Left renal cortex interstitium (tissue), 4 donors: ENCODE measurements at places on chromosomes 7 and 10. TPM values are rescaled to one million over a fixed set of nuclear protein-coding genes. Genes with fewer than 3 reads are reported as not detected.

DNA sequence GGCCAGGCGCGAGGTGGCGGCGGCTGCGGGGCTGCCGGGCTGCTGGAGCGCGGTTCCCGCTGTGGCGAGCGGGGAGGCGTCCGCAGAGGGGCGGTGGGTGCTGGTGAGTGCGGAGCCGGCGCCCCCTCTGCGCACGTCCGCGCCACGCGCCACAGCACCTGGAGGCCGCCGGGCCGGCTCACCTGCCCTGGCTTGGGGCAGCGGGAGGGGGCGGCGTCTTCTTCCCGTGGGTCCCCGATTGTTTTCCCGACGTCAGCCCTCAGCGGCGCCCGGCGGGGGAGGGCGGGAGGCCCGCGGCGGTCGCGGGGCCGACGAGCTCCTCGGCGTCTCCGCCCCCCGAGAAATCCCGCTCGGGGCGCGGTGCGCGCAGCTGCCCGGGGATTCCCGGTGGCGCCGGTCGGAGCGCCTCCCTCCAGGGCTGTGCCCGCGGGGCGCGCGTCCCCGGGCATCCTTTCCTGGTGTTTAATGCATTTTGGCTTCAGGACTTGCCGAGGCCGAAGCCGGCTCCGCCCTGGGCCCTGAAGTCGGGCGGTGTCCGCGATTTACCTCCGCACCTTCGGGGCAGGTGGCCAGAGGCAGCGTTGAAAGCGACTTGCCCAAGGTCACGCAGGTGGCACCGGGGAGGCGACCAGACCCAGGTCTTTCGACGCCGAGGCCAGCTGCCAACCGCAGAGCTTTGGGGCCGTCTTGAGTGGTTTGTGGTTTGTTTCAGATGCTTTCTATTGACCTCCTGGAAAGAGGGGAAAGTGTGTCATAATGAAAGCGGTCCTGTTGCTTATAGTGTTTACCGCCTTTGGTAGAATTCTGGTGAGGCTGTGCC lies 561 bp downstream of the PLEKHA1 start:
- DNase-seq: peak; percentile 45

GRCh38 chr7:151431281-151431767 lies 8.6 kb downstream of the CRYGN start:
- DNase-seq: no peak

DNA sequence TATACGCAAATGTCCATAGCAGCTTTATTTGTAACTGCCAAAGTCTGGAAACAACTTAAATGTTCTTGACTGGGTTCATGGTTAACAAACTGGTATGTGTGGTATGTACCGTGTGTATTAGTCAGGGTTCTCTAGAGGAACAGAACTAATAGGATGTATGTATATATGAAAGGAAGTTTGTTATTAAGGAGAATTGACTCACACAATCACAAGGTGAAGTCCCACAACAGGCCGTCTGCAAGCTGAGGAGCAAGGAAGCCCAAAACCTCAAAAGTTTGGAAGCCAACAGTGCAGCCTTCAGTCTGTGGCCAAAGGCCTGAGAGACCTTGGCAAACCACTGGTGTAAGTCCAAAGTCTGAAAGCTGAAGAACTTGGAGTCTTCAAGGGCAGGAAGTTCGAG lies 66.8 kb downstream of the TMEM168 start:
- DNase-seq: no peak

DNA sequence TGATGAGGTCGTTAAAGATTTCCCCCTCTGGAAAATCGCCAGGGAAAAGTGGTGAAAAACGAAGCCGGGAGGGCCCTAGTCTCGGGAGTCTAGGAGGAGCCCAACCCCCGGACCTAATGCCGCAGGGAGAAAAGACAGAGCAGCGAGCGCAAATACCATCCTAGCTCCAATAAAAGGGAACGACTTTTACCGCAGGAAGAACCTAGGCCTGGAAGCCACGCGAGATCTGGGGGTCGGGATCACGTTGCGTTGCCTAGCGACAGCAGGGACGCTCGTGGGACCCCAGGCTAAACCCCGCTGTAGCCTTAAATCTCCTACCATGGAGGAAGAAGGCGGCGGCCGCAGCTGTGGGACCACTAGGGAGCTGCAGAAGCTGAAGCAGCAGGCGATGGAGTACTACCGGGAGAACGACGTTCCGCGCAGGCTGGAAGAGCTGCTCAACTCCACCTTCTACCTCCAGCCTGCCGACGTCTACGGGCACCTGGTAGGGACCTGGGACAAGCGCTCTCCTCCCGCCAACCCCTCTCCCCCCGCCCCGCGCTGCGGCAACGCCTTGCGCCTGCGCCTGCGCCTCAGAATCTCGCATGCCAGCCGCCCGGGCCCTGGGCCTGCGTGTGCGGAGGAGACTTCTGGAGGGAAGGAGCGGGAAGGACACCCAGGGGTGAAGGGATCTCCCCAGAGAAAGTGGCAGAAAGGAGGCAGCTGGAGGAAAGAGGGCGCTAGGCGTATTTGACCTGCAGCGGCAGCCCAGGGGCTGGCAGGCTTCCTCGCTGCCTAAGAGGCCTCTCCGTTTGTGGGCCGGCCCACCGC lies at the start of gene ENO4:
Gene ENO4 (plus strand): TSS at position 252 of the 810 bp plus-strand sequence. CDS start 68 bp downstream, at position 320.
- DNase-seq: peak; percentile 95

GRCh38 chr10:25047088-25047487 lies 30.7 kb downstream of the THNSL1 start:
- no peak for DNase-seq

The UTF1 gene
- polyA plus RNA-seq: not detected

DNA sequence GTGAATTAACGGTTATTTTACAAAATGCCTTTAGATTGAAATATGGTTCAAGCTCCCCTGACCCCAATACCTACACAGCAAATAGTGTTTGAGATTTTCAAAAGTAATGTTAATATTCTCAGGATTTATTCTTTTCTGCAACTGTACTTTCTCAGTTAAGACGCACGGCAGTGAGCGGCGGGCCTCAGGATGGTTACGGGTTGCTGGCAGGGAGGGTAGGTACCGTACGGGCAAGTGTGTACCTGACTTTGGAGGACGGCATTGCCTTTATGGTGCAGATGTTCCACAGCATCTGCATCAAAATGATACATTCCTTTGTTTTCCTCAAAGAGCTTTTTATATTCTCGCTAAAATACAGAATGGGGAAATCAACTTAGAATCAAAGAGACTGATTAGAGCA lies 44.8 kb downstream of the NEBL start:
- DNase-seq: no peak

The PON1 gene
- 0.52 TPM for polyA plus RNA-seq

The SCART1 gene
- 1.0 TPM for polyA plus RNA-seq

DNA sequence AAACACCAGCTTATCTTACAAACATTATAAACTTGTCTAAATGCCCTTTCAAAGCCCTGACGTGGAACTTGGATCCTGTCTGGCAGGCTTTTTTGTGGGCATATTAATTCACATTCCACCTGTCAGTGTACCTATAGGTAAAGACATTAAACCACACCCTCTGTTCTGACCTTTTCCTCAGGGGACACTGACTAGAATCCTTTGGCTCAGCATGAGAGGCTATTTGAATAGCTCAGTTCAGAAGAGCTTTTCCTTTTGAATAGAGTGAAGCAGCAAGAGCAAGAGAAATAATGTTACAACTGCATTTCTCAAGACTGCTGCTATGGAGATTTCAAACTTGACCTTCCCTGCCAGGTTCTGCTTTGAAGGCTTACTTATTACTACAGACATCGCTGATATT lies 76.9 kb downstream of the CYP51A1 start:
- no peak for DNase-seq

The NUTM2E gene
- 0.64 TPM for polyA plus RNA-seq

The HNRNPA2B1 gene
- 1,177 TPM for polyA plus RNA-seq
